Fibroblast of skin of right quadriceps (primary cell): ENCODE measurements at places on chromosomes 1 and 21.

GRCh38 chr1:236143104-236143948, 987 bp downstream of the GPR137B start:
- DNase-seq, result peak; percentile 56

DNA sequence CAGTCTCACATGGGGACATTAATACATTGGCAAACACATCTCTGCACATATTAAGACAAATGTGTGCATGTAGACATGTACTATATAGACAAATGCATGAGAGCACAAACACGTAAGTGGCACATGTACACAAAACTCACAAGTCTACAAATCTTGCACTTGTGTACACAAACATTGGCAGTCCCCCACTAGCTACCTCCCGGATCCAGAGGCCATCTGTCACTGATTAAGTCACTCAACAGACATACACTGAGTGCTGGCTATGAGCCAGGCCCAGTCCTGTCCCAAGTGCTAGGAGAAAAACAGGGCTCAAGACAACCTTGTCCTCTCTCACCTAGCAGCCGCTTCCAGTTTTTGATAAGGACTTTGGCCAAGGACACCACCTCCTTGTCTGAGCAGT, 7.0 kb downstream of the TCEA3 start:
- peak; percentile 51 for DNase-seq

GRCh38 chr21:40043423-40043822, 176.2 kb downstream of the PCP4 start:
- DNase-seq, result no peak

DNA sequence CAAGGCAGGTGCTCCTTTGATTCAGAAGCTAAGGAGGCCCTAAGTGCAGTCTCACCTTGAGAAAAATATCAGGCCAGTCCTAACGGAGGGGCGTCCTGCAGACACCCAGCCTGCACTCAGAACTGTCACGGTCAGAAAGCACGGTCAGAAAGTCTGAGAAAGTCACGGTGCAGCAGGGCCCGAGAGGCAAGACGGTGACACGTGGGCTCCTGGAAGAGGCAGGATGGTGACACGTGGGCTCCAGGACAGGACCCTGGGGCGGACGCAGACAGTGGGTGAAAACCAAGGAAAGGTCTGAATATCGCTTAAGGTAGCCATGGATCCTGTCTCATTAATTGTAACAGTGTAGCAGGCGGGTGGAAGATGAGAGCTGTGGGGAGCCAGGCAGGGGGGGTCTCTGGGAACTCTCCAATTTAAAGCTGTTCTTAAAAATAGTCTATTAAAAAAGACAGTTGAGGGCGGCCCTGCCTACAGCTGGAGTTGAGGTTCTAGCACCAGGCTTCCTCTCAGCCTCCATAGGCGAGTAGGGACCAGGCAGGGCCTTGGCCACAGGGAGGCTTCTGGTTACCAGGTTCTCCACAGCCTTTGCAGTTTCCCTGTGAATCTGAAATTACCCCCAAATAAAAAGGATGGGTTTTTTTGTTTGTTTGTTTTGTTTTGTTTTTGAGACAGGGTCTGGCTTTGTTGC, 65.2 kb downstream of the FAAP20 start:
- no peak for DNase-seq

- no peak for DNase-seq
Measured at GRCh38 chr1:39745016-39745670, 6.5 kb downstream of the PPIE start.

DNA sequence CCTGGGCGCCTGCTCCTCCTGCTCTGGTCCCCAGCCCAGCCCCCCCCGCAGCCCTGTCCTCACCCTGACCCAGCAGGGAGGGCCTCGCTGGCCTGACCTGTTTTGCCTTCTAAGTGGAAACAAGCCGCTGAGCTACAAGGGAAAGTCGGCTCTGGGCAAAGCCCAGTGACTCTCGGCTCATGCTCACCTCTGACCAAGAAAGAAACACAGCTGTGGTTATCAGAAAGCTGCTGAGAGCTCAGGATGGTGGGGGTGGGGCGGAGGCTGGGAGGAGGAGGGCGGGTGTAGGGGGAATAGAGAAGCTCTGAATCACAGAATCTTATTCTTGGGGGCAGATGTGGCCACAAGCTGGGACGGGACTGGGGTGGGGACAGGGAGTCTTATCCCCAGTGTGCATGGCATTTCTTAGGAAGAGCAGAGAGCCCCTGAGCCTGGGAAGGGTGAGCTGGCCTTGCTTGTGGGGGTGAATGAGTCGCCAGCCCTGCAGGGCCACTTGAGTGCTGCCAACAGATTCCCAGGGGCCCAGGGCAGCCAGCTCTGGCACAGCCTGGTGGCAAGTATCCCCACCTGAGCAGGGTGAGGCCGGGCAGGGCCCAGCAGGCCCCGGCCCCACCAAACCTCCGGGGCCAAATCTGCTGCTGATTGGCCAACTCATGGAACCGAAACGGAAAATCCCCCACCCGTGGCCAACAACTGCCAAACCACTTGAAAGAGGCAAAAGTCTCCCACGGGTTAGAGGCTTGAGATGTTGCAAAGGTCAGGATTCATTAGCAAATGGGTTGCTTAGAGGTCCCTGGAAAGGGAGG, 120.6 kb downstream of the SPSB1 start:
- DNase-seq, result peak; percentile 93

GRCh38 chr1:243550276-243550675, 294.4 kb downstream of the SDCCAG8 start:
- peak; percentile 53 for DNase-seq

- DNase-seq, result peak; percentile 58
Measured at GRCh38 chr1:211135342-211135950, 1.5 kb upstream of the KCNH1 start.

DNA sequence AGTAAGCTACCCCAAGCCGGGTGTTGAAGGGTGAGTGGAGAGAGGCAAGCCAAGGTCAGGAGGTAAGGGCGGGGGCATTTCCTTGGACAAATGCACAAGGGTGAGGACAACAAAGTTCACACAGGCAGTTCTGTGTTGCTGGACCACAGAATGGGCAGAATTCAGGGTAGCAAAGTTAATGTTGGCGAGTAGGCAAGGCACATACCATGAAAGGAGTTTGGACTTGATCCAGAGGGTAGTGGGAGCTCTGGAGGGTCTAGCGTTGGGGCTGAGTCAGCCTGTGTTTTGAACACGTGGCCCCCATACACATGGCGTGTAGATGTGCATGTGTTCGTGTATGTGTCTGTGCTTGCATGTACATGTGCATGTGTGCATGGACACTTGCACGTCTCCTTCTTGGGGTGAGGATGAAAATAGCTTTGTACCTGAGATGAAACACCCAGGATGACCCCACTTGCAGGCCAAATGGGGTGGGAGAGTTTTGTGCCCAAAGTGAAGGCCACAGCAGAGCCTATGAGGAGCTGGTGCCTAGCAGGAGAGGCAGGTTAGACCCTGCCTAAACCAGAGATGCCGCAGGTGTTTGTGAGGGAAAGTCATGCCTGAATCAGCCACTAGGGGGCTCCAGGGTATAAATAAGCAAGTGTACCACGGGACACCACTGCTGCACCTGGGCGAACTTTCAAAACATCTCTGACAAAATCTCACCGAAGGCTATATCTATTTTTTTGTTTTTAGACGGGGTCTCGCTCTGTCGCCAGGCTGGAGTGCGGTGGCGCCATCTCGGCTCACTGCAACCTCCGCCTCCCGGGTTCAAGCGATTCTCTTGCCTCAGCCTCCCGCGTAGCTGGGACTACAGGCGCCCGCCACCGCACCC, 21.8 kb downstream of the SLC27A3 start:
- peak; percentile 52 for DNase-seq

DNA sequence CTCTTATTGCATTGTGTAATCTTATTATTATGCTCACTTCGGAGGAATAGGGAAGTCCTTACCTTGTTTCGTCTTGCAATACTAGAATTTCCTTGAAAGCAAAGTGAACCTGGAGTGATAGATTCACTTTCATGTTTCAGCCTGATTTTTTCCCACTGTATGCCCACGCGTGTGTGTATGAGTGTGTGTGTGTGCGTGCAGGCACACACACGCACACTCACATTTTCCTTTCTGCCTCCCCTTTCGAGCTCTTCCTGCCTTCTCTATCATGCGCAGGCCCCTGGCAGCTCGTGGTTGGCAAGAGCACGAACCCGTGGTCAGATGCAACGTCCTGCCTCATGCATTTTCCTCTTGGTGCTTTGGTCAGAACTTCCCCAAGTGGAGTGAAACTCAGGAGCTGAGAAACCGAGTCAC, at the start of gene GCSAML:
TSS of gene GCSAML (plus strand) at position 366 of the 414 bp plus-strand sequence. CDS start 58 bp downstream, outside the sequence.
- DNase-seq, result no peak

DNA sequence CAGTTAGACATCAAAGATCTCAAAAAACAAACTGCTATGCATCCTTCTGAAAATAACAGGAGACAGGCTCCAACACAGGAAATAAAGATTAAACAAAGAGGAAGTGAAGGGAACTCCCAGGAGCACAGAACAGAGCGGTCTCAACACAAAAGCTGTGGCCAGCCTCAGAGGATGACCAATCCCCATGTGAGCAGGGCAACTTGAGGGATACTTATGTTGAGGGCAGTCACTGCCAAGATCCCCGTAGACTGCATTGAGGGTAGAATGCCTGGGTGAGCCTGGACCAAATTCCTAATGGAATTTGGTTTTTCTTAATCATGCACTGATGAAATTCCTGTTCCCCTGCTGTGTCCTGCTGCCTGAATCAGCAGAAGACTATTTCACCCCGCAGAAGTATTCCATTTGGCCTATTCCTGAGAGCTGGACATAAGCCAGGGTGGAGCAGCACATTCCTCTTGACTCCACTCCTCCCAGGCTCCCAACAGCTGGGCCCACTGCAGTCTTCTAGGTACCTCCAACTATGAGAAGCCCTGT, 49.0 kb downstream of the JAK1 start:
- peak; percentile 100 for DNase-seq

DNA sequence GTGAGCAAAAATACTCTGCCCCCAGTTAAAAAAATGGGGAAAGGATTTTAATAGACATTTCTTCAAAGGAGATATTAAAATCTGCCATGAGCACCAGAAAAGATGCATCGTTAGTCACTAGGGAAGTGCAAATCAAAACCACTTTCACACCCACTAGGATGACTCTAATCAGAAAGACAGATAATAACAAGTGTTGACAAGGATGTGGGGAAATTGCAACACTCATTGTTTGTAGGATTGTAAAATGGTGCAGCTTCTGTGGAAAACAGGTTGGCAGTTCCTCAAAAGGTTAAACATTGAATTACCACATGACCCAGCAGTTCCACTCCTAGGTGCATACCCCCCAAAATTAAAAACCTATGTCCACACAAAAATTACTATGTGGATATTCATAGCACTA, 112.3 kb downstream of the KCNJ6 start:
- DNase-seq, result no peak

DNA sequence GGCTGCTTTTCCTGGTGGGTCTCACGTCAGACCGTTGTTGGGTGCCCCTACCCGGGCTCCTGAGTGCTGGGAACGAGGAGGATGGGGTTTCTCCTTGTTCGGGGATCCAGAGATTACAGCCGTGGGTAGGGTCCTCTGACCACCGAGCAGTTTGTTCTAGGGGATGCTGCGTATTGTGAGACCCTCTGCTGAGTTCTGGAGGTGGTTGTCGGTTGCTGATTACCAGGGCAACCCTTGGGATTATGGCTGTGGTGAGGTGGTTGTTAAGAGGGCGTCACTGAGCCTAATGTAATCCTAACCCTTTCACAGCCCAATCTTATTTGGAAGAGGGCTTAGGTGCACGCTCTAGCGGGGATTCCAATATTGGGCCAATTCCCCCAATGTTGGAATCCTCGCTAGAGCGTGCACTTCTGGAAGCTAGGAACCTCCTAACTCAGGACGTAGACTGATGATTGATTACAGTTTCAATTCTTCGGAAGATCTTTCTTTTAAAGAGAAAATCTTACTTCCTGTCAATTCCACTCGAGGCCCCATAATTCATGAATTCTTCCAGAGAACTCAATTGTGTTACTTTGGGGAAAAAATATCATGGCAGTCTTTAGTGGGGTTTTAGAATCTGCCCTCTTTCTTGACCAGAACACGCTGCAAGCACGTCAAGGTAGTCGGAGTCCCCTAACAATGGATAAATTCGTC, 483 bp downstream of the TCEANC2 start:
- no peak for DNase-seq

- no peak for DNase-seq
Measured at GRCh38 chr1:175787881-175788280, 44.5 kb upstream of the TNR start.

GRCh38 chr1:244207935-244208244, 156.8 kb downstream of the ZBTB18 start:
- DNase-seq, result no peak

DNA sequence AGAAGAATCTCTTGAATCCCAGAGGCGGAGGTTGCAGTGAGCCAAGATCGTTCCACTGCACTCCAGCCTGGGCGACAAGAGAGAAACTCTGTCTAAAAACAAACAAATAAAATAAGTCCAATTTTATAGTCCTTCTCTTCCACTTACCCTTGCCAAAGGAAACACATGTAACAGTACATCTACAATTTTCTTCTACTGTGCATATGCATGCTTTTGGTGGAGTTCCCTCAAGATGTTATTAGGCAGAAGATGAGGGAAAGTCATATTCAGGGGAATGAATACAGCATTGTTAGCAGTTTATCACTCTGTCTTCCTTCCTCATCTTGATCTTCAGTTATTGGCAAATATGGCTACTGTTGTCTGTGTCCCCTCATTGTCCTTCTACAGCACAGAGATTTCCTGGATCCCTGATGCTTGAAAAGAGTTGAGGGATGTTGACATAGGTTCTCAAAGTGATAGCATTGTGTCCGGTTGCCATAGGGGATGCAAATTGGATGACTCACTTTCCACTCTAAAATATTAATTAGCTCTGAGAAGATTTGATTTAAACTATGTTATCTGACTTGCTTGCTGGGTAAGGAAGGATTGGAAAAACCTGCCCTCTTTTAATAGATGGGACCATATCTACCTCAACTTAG, 1173.6 kb downstream of the KCNT2 start:
- DNase-seq, result no peak

GRCh38 chr1:32612189-32612881, 38.0 kb downstream of the ZBTB8OS start:
- DNase-seq, result peak; percentile 61

GRCh38 chr21:16588433-16588860, 858.7 kb downstream of the USP25 start:
- peak; percentile 80 for DNase-seq

- no peak for DNase-seq
Measured at GRCh38 chr1:7572654-7573152, 198.4 kb upstream of the VAMP3 start.

- peak; percentile 53 for DNase-seq
Measured at GRCh38 chr1:179709841-179710329, 33.2 kb upstream of the FAM163A start.

DNA sequence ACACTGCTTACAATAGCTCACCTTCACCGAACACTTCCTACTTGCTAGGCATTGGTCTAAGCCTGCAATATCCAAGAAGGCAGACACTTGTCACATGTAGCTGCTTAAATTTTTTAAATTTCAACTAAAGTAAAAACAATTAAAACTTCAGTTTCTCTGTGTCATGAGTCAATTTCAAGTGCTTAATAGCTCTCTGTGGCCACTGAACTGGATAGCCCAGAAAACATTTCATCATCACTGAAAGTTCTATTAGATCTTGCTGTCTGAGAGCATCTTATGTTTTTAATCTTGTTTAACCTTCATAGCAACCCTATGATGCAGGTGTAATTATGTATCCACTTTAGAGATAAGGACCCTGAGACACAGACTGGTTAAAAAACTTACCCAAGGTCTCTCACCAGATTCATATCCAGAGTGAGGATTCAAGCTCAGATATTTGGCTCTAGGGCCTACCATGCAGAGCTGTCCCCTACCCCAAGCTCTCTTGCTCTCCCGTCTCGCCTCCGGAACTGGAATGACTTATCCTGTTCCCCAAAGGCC, 2.6 kb upstream of the FCRL6 start:
- no peak for DNase-seq
